ENCODE measurements at places on chromosomes 6 and 20.

DNA sequence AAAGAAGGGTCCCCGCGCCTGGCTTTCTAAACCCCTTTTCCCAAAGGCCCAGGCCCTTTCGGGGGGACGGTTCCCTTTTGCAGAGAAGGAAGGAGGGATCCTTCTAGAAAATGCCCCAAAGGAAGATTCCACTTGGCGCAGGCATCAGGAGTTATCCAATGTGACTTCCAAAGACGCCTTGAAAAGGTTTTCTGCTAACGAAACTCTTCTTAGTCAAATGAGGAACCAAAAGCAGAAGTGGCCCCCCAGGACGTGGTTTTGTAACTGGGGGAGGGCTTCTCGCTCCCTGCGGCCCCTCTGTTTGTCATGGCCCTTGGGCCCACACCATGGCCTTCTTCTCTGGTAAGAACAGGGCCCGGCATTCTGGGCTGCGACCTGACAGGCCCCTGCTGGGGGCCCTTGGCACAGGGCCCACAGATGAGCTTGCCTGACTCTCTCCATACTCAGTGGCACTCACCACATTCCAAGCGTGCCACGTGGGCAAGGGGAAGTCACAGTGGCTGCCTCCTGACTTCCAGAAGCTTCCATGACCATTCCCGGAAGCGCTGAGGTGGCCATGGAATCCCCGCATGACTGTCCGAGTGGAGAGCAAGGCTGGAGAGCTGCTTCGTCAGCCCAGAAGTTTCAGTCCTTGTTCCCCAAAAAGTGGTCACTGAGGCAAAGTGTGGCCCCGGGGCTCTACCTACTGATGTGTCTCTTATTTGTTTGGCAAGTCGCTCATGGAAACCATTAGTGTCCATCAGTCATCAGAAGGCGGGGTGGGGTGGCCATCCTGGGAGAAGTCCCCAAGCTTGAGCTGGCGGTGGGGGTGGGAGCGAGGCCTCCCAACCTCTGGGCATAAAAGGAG, 834 bp upstream of the CTSZ start:
- no peak for DNase-seq

DNA sequence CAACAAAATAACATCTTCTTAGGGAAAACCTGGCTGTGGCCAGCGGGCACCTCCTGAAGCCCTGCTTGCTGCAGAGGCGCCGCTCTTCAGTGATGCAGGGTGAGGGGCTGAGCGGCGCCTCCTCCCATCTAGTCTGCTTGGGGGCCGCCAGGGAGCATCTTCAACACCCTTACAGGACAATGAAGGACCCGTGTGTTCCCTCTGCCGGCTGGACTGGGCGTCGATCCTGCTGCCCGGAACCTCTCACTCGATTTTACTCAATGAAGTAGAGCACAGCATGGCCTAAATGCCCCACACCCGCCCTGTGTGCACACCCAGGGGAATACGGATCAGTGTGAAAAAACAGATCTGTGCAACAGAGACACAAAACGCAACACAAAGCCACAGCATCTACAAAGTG, 28.5 kb upstream of the MPC1 start:
- DNase-seq: no peak

- DNase-seq: no peak
Observed at GRCh38 chr6:84037425-84038089, 4.0 kb downstream of the MRAP2 start.

DNA sequence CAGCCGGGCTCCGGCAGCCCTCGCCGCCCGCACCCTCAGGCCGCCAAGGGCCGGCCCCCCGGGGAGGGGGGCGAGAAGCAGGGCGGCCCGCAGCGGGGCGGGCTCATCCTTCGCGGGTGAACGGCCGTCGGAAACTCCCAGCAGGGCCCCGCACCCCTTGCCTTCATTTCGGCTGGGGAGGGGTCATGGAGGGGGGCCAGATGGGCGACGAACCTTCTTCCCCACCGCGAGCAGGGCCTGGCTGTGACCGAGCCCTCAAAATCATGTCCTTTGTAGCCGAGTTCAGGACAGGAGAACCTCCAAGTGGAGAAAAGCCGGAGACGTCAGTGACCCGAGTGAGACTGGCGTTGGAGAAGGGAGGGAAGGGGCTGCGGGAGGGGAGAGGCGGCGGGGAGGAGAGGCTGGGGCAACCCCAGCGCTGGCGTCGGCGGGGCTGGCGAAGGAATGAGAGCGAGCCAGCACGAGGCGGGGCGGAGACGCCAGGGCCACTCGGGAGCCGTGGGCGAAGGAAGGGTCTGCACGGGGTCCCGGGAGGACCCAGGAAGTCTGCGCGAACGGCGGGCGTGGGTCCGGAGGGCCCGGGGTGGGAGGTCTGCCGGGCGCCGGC, 571 bp upstream of the FOXC1 start:
- no peak for DNase-seq

DNA sequence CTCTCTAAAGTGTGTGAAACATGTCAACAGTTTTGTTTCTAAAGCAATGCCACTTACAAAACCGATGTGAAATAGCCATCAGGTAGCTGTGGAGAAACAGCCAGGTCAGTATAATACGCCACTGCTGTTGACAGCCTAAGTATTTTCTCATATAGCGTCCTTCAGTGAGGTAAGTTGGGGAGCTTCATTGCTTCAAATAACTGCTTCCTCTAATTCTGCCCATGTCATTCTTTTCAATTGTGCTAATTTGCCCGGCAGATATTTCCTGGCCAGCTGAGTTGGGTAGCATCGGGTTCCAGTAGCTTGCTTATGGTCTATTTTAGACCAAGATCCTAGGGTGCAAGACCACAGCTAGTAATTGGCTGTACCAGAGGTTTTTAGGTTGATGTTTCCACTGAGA, 2.1 kb upstream of the ARMC2 start:
- no peak for DNase-seq

DNA sequence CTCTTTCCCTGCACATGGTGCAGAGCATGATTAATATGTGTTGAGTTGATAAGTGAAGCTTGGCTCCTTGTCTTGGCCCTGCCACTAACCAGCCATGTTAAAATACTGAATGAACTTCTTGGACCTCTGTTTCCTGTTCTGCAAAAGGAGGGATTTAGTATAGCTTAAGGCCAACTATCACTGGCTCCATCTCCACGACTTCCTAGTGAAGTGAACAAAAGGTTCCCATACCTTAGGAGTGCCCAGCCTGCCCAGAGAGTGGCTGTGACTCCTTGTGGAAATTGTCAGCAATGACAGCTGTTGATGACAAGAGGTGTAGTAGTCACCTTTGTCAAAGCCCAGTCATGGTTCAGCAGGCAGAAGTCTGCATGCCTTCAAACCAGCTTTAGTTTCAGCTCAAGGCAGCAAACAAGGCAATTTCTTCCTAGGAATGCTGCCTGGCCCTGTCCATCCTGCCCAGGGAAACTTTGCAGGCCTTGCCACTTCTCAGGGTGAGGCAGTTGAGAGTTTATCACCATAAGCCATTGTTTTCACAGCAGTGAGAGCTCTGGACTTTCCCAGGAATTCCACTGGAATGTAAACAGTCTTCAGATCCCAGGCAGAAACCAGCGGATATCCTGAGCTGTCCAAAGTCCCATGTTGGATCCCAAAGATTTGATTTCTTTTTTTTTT, 169.7 kb upstream of the TNFAIP3 start:
- no peak for DNase-seq

GRCh38 chr6:53269827-53270226, 78.9 kb downstream of the ELOVL5 start:
- no peak for DNase-seq

GRCh38 chr6:79261666-79262065, 27.2 kb upstream of the HMGN3 start:
- DNase-seq: no peak

DNA sequence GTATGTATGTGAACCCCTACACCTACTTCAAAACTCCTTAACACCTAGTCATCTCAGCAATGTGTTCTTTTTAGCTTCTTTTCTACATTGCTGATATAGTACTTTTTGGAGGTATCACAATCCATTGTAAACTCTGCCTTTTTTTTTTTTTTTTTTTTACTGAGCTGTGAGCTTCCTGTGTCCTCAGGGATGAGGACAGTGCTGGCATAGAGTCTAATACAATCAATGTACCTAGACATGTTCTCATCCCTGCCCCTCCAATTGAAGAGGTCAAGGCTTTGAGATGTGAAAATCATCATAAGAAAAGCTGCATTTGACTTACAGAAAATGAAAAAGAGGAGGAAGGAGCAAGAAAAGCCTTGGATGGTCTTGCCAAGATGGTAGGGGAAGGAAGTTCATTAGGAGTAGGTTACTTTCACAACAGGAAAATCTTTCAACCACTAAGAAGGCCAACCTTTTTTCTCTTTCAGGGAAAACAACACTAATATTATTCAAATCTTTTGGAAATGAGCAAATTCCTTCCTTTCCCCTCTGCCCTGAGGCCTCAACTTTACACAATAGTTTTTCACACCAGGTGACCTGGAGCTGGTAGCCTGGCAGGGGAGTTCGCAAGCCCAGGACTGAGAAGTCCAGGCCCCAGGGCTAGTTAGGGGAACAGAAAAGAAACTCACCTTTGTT, 2.8 kb upstream of the JARID2 start:
- DNase-seq: no peak

DNA sequence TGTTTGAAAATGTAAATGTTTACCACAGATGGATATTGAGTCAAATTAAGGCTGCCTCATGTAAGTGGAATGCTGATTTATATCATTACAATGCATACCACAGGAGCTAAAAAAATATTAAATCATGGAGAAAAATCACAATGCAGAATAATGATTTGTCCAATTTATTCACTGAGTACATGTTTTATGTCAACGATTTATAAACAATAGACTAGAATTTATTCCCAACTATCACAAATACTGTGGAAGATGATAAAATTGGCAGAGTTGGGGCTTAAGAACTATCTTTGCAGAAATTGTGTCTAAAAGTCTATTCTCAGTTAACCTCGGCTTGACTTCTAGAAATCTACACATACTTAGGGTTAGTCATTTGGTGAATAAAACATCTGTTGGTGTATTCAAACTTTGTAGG, 472.1 kb upstream of the MARCKS start:
- DNase-seq: no peak

DNA sequence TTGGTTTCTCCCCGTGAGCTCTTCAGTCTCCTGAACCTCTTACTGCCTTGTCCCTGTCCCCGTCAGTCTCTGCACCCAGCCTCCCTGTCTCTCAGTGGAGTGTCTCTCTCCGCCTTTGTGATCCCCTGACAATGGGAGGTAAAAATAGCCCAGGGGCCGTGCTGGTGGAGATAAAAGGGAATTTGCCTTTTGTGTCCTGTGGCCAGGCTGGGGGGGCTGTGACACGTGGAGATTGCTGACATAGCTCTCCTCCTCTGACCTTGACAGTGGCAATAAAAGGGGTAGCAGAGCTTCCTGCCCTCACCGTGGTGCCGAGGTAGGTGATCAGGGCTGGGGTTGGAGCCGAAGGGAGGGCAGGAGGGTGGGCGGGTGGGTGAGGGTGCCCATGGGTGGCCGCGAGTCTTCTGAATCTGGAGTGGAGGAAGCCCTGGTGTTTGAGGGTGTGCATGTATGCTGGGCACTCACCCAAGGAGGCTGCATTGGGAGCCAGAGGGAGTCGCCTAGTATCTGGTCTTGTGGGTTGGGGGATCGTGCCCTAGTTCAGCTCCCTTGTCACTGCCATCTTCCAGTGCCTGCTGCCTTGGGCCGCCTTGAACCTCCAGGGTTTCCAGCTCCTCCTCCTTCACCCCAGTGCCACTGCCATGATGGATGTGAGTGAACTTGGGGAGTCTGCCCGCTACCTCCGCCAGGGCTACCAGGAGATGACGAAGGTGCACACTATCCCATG, 21.9 kb downstream of the MYH7B start:
- DNase-seq: no peak

GRCh38 chr6:41600499-41601247, 37.6 kb upstream of the MDFI start:
- no peak for DNase-seq

DNA sequence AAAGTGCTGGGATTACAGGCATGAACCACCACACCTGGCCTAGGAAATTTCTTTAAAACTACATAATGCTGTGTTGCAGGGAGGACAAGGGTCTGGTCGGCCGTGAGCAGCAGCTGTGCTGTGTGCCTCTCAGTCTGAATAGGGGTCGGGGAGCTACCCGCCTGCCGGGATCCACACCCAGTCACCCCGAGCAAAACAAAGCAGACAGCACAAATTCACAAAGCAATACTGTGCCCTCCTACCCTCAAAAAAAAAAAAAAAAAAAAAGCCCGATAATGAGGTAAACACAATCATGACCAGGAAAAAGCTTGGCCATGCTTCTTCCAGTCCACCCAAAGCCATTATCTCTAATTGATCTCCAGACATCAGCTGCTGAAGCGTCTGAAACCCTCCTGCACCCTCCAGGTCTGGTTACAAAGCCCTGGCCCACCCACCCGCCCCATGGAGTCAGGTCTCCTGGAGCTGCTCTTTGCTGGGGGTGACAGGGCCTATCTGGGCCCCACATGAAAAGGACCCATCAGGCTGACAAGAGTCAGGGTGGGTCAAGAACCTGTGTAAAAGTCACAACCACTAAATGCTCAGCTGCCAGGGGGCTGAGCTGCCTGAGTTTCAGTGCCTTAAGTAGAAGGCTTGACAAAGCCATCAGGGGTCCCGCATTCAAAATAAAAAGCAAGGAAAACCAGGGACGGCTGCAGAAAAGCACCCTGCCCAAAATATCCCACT, 88.2 kb downstream of the NOL4L start:
- DNase-seq: no peak

DNA sequence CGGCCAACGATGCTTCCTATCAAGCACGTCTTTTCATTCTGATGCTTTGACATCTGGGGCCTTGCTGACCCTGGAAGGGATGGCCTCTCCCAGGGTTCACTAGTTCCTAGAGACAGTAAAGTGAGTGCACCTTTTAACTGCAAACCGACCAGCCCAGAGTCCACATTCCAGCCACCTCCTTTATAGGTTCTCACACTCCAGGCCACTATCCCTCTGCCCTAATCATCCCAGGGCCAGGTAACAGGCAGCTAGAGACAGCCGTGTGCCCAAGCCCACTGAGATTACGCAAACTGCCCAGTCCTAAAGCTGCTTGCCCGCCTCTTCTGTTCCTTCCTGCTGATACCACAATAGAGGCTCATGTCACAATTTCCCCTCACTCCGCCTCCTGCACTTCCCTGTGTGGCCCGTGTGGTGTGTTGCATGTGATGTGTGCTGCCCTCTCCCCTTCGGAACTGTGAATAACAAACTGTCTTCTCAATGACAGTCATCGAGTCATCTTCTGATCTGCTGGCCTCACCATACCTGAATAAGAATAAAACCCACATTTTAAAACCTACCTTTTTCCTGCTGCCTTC, 123.7 kb upstream of the EXOC2 start:
- no peak for DNase-seq

DNA sequence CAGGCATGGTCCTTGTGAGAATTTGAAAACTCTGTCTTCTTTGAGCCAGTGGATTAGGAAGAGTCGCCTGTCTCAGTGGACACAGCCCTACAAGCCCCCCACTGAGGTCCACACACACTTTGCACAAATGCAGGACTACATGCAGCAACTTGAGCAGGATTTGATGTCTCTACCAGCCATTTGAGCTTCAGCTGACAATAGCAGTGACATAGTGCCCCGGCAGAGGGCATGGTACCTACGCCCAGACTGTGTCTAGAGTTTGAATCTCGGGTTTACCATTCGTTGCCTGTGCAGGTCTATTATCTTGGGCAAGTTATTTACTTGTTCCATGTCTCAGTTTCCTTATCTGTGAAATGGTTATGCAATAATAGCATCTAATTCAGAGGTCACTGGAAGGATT, 580.1 kb downstream of the TFAP2B start:
- no peak for DNase-seq

Measured in T-helper 1 cell (primary cell).